ENCODE measurements at places on chromosomes 12 and 14. TPM values are rescaled to one million over a fixed set of nuclear protein-coding genes. Genes with fewer than 3 reads are reported as not detected.

Gene POMT2
- 28.3 TPM for total RNA-seq

Gene KRT3
- total RNA-seq = not detected

Gene HOXC4
- 2.2 TPM for total RNA-seq

Gene C14orf39
- not detected for total RNA-seq

Gene AKAP6
- total RNA-seq = 14.3 TPM

Gene ATP5F1B
- total RNA-seq = 505 TPM

Gene KERA
- not detected for total RNA-seq

Gene C12orf50
- not detected for total RNA-seq

DNA sequence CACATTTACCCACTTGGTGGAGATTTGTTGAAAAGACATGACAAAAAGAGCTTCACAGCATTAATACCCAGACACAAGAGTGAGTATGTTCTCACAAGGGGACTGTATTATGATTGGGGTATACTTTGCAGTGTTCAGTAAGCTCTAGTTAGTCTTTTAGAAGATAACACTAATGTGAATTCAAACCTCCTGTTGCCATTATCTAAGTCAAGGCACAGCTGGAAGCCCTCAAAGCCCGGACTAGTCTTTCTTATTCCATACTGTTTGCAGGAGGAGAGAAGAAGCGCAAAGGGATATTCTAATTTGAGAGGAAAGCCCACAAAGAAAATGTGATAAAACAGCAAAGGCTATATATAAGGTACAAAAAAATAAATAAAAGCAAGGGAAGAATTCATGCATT lies 445.9 kb downstream of the SOX5 start:
- no peak overlapping the region for H3K27ac ChIP-seq
- H3K4me3 ChIP-seq = no peak overlapping the region
- H3K4me1 ChIP-seq = no peaks in the 10 kb centered on the region
- no peaks in the 10 kb centered on the region for H3K27me3 ChIP-seq
- no peak for DNase-seq

DNA sequence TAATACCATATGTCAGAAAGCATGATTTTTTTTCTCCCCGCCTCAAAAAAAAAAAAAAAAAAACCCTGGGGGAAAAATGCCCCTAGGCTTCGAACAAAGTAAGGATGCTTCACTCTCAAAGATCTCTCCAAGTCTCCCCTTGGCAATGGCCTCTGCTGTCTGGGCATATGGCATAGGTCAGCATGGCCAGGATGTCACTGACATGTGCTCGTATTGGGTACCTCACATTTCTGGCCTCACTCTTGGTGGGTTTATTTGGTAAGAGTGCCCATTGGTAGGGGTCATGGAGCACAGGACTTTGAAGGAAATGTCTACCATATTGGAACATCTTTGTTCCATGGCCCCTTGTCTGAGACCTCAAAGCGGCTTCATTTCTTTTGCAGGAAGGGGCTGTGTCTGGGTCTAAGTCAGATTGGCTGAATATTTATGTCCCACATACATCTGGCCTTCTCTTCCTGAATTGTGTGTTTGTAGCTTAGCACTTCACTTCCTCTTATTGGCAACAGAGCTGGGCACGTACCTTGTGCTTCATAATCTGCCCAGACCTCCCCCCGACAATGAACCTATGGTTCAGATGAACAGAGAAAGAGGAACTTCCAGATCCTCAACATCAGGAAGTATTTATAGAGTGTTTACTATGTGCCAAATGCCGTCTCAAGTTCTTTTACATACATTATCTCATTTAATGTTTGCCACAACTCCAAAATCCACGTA lies 36.3 kb upstream of the OAS1 start:
- no peak for DNase-seq
- H3K27me3 ChIP-seq = 0 out of 2 replicates have a peak, but pooled peaks cover 5% of the 10 kb centered on the region
- no peaks in the 10 kb centered on the region for H3K36me3 ChIP-seq
- H3K27ac ChIP-seq = no peak overlapping the region
- no peak overlapping the region for H3K4me3 ChIP-seq
- no peaks in the 10 kb centered on the region for H3K4me1 ChIP-seq

DNA sequence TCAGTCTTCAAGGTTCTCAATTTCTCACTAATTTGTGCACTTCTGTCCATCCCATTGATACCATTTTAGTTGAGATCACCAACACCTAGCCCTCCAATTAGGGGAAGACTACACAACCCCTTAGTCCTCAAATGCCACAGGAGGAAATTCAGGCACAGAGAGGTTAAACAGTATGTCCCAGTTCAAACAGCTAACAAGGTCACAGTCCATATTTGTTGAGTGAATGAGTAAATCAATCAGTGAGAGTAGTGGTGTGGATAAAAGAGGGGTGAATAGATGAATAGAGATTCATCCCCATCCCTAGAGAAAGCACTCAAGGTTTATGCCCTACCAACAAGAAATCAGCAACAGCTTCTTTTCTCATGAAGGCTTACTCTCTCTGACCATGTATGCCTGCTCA lies 94.2 kb upstream of the RIC8B start:
- peaks cover 4% of the 10 kb centered on the region for H3K27me3 ChIP-seq
- no peak overlapping the region for H3K27ac ChIP-seq
- no peaks in the 10 kb centered on the region for H3K4me1 ChIP-seq
- DNase-seq = no peak

GRCh38 chr12:65934480-65935115 lies 110.3 kb downstream of the HMGA2 start:
- H3K27ac ChIP-seq = no peak overlapping the region
- no peak for DNase-seq
- peaks cover 62% of the 10 kb centered on the region for H3K4me1 ChIP-seq
- no peak overlapping the region for H3K4me3 ChIP-seq
- H3K27me3 ChIP-seq = no peaks in the 10 kb centered on the region
- H3K36me3 ChIP-seq = 0 out of 2 replicates have a peak, but pooled peaks cover 6% of the 10 kb centered on the region

GRCh38 chr12:8609061-8609570 lies 3.5 kb downstream of the AICDA start:
- no peaks in the 10 kb centered on the region for H3K4me1 ChIP-seq
- H3K4me3 ChIP-seq = no peak overlapping the region
- peak; percentile 66 for DNase-seq
- peaks cover 9% of the 10 kb centered on the region for H3K27me3 ChIP-seq
- no peaks in the 10 kb centered on the region for H3K36me3 ChIP-seq

DNA sequence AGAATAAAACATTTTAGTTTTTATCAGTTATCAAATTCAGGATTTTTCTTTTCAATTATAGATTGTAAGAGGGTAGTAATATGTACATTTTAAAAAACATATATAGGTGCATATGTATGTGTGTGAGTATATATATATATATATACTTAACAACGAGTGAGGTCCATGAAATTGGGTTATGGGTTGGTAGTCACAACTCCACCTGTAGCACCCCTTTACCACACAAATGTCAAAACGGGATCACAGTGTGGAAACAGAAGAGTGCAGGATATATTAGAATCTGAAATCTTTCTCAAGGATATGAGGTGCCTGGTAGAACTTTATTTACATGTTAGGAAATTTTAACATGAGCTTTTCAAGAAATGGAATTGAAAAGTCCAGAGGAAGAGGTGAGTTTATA lies 31.3 kb downstream of the MIA2 start:
- no peaks in the 10 kb centered on the region for H3K36me3 ChIP-seq
- H3K4me3 ChIP-seq = peak overlapping the region; percentile 82
- H3K27ac ChIP-seq = peak overlapping the region; percentile 95
- DNase-seq = peak; percentile 32

DNA sequence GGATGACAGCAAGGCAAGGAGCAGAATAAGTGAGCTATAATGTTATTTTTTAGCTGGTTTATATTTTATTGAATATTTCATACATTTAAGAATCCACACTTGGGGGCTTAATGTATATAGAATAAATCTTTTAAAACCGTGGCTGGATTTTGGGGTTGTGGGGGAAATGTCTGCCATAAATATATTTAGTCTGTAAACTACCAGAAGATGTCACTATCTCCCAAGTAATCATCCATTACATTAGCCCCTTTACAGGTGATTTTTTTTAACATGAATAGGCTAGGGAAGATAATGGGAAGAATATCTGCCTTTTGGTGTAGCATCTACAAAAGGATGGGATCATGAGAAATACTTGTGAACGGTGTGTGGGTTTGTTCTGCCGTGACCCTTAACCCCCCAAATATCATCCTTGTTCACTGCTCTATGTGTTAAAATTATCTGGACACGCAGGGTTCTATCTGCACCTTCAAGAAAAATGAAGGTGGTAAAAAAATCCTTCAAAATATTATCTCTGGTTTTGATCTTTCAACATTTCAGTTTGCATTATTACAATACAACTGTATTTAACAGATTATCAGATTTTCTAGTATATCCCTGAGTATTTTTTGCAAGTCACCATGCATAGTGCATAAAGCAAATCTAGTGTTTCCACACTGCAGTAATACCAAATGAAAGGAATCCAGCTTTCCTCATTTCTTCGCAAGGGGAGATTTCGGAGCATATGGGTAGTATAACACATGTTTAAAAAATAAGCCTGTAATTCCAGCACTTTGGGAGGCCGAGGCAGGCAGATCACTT lies 8.0 kb upstream of the SLC17A8 start:
- DNase-seq = peak; percentile 54
- H3K4me3 ChIP-seq = no peak overlapping the region
- no peaks in the 10 kb centered on the region for H3K36me3 ChIP-seq
- no peaks in the 10 kb centered on the region for H3K27me3 ChIP-seq

DNA sequence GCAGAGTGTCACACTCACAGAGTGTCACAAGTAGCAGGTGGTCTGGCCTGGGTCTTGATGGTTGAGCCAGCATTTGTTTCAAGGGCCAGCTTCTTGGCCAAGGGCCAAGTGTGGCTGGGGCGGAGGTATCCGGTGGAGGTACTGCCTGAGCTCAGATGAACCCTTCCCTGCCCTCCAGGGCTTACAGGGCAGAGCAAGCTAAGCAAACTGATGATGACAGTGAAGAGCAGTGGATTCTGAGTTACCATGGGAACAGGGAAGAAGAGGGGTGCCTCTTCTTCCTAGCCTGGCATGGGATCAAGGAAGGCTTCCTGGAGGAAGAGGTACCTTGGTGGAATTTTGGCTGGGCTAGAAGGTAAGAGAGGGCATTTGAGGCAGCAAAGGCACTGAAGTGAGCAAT lies 35.7 kb downstream of the MVK start:
- H3K4me1 ChIP-seq = no peaks in the 10 kb centered on the region
- H3K27ac ChIP-seq = no peak overlapping the region
- DNase-seq = no peak
- no peak overlapping the region for H3K4me3 ChIP-seq
- no peaks in the 10 kb centered on the region for H3K36me3 ChIP-seq

GRCh38 chr14:52269982-52270381 lies 2.5 kb downstream of the PTGDR start:
- peaks cover 24% of the 10 kb centered on the region for H3K4me1 ChIP-seq
- H3K4me3 ChIP-seq = no peak overlapping the region
- H3K27me3 ChIP-seq = peaks cover 18% of the 10 kb centered on the region
- H3K36me3 ChIP-seq = no peaks in the 10 kb centered on the region
- no peak for DNase-seq
- no peak overlapping the region for H3K27ac ChIP-seq

DNA sequence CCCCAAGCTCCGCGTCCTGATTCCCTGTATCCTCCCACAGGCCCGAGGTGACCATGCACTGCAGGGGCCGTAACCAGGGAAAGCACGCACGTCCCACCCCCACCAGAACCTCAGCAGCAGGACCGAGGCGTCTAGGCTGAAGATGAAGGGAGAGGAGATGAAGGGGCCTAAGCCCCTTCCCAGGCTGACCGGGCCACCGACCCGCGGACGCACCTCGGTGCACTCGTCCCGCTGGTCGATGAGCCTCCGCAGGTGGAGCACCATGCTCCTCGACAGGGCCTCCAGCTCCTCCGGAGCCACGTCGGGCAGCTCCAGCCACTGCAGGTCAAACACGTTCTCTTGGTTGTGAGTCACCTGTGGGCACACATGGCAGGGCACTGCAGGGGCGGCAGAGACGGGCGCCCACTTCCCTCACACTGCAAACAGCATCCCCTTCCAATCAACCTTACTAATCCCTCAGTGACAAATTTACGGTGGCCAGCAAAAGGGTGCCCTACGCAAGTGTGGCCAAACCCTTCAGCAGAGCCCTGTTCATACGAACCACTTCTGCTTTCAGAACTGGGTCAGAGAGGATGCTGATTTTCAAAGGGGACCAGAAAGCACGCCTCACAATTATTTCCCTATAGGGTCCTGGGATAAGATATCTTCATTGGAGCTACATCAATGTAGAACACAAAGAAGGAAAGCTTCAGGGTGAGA lies 77.8 kb downstream of the CCDC88C start:
- no peak overlapping the region for H3K27ac ChIP-seq
- no peaks in the 10 kb centered on the region for H3K36me3 ChIP-seq

- H3K4me1 ChIP-seq = no peaks in the 10 kb centered on the region
- H3K36me3 ChIP-seq = no peaks in the 10 kb centered on the region
- H3K27me3 ChIP-seq = no peaks in the 10 kb centered on the region
These were observed 1002.2 kb upstream of the FLRT2 start for GRCh38 chr14:84527706-84528105.

DNA sequence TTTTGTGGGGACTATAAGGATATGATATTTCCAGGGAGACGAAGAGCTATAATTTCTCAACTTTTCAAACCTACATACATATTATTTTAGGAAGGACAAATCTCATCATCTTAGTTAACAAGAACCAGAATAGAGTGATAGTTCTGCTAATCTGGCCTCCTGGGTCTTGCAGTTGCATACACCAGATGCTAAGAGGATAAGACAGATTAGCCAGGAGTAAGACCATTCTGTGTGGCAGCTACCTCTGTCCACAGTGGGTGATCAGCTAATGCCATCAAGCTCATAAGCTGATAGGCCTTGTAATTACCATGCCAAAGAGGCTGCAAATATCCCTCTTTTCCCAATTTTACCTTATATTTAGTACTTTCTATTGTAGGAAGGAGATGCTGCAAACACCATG lies 776.8 kb downstream of the NRXN3 start:
- no peaks in the 10 kb centered on the region for H3K36me3 ChIP-seq
- no peaks in the 10 kb centered on the region for H3K27me3 ChIP-seq
- H3K27ac ChIP-seq = no peak overlapping the region
- DNase-seq = no peak
- peaks cover 13% of the 10 kb centered on the region for H3K4me1 ChIP-seq

DNA sequence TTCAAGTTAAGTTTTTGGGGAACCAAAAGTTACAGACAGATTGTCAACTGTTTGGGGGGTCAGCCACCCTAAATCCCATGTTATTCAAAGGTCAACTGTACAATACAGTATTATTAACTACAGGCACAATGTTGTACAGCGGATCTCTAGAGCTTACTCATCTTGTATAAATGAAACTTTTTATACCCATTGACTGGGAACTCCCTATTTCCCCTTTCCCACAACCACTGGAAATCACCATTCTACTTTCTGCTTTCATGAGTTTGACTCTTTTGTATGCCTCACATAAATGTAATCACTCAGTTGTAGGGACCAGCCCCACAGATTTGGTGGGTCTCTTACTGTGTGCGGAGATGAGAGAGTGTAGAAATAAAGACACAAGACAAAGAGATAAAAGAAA lies 57.8 kb downstream of the SLCO1B3 start:
- no peaks in the 10 kb centered on the region for H3K4me1 ChIP-seq
- H3K36me3 ChIP-seq = no peaks in the 10 kb centered on the region
- H3K27me3 ChIP-seq = no peaks in the 10 kb centered on the region
- DNase-seq = no peak
- no peak overlapping the region for H3K4me3 ChIP-seq
